Hippocampal formation (tissue), 2 donors: ENCODE measurements at places on chromosomes 7 and 10.

- DNase-seq: no peak
These were observed 1.3 kb downstream of the ELN start for GRCh38 chr7:74029089-74029785.

GRCh38 chr7:7889791-7890568, 78.6 kb upstream of the GLCCI1 start:
- no peak for DNase-seq

GRCh38 chr7:139034336-139034735, 1.5 kb downstream of the ZC3HAV1L start:
- no peak for DNase-seq

DNA sequence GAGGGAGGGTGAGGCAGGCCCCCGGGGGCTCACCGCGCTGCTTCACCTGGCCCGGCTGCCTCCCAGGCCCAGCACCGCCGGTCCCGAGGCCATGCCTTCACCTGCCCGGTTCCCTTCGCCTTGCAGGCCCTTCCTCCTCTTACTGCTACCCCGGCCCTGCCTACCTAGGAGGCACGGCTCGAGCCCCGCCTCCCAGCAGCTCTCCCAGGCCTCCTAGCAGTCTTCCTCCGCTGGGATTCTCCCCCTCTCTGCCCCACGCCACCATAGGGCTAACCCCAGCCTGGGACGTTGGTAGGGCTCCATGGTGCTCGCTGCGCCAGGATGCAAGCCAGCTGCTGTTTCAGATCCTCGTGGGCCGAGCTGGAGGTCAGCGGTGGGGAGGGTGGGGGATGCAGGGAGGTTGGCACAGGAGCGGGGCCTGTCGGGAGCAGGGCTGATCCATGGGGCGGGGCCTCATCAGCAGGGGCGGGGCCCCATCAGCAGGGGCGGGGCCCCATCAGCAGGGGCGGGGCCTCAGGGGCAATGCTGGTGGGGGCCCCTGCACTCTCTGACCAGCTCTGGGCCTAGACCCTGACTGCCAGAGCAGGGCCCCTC, 63.3 kb downstream of the RASGEF1A start:
- no peak for DNase-seq

DNA sequence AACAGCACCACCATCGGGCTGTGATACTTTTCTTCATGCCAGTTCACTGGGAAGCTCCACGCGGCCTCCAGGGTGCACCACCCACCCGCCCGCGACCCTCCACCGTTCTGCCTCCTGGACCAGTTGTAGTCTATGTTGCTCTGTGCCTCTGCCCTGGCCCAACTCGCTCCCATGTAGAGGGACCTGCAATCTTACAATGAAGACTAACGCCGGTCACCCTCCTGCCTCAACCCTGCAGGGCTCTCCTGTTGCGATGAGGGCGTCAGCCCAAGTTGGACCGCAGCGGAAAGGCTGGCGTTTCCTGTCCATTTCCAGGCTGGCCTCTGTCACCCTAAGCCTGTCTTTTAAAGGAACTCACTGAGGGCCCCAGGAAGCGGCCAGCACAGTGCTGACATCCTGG, 34.9 kb downstream of the IL15RA start:
- DNase-seq: no peak

DNA sequence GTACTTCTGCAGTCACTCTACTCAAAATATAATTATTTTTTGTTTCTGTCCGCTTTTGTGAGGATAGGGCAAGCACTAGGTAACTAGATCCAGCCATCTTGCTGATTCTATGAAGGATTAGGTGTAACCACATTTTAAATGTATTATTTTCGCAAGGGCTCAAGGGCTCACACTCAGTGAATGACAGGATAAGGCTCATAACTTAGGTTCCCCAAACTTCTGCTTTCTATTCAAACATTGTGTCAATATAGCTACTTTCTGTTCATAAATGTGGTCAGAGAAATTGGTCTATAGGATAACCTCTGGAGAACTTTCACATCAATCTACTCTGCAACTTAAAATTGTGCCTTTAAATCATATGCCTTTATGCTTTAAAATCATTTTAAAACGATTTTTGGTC, 1141.2 kb downstream of the SORCS1 start:
- no peak for DNase-seq

DNA sequence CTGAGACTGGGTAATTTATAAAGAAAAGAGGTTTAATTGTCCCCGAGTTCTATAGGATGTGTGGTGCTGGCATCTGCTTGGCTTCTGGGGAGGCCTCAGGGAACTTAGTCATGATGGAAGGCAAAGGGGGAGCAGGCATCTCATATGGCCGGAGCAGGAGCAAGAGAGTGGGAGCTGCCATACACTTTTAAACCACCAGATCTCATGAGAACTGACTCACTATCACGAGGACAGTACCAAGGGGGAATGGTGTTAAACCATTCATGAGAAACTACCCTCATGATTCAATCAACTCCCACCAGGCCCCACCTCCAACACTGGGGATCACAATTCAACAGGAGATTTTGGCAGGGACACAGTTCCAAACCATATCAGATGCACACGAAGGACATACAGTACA, 199.9 kb upstream of the DPP6 start:
- no peak for DNase-seq

GRCh38 chr7:26375726-26376174, 84.1 kb downstream of the SNX10 start:
- DNase-seq: no peak

DNA sequence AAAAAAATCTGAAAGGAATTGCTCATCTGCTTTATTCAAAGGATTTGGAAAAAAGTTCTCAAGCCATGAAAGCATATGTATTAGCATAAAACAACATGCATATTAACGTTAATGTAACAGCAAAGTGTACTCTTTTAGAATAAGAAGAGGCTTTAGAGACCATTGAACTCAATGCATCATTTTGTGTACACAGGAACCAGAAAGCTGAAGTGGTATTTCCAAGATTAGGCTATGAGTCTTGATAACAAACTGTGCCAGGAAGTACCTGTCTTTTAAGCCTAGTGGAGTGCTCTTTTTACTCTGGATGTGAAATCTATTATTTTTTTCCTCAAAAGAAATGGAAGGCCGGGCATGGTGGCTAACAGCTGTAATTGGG, 164.2 kb downstream of the THSD7A start:
- no peak for DNase-seq

DNA sequence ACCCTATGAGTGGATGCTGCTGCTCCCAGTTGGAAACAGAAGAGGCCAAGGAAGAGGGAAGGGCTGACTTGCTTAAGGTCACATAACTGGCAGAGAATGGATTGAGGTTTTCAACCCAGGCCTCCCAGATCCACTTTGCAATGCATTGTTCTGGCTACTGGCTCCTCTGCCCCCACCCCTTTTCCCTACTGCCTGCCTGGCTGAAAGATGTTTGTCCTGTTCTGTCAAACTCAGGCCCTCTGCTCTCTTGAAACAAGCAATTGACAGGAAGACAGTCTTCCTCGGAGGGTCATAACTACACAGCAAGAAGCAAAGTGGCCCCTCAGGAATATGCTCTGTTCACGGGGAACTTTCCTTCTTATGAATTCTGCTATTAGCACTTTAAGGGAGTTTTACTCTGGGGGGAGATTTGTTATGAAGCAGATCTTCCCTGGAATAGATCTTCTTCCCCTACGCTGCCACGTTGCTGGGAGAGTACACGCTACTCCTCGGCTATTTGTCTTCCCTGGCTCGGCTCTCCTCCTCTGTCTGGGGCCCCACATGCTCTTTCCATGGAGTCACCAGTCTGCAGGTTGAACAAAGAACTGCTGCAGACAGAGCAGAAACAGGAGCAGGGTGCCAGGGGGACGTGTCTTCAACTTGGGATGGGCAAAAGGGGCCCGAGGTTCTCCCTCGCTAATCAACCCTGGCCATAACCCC, 436.1 kb downstream of the TYW1 start:
- DNase-seq: no peak

- no peak for DNase-seq
These were observed 104.7 kb downstream of the ICA1 start for GRCh38 chr7:8157296-8157695.

DNA sequence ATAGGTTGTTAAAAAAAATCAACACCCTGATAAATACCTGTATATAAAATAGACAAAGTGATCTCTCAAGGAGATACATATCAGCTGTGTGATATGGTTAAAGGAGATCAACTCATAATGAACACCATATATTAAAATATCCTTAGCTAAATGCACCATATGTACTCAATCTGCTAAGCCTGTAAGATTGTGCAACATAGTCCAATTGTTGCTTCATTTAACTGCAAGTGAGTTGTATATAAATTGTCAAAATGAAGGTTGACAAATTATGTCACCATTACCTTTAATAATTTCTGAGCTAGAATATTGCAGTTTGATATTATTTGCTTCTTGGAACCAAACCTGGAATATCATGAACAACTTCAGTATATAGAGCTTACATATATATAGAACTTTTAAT, 283.7 kb downstream of the MALRD1 start:
- DNase-seq: no peak

DNA sequence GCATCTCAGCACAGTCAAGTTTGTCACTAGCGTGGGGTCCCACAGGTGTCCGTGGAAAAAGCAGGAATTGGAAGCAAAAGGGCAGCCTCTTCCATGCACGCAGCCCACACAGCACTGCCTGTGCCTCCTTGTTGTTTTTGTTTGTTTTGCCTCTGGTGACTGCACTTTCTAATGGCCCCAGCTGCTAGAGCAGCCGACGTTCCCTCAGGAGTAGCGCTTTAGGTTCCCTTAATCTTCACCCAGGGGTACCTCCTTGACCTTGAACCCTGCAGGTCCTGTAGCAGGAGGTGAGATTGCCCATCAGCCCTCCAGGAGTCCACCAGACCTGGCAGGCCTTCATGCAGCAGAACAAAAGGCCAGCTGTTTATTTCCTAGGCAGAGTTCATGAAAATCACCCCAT, 210.1 kb downstream of the CACNB2 start:
- no peak for DNase-seq

DNA sequence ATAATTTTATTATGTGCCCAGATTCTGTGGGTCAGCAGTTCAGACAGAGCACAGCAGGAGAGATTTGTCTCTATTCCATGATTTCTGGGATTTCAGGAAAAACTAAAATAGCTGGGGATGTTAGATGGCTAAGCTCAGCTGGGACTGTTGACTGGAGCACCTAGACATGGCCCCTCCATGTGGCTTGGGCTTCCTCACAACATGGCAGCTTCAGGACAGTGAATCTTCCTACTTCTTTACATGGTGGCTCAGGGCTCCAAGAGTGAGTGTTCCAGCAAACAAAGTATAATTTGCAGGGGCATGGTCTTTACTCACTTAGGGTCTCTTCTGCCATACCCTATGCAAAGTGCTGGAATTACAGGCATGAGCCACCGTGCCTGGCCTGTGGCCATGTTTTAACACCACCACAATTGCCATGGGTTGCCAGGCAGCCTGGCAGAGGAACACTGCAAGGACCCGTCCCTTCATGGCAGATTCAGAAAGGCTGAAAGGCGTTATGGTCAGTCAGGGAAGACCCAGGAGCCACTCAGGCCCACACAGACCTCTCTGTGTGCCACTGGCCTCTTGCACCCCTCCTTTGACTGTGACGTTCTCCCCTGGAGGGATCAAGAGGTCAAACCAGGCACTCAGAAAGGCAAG, 50.8 kb upstream of the ZMIZ1 start:
- DNase-seq: no peak

DNA sequence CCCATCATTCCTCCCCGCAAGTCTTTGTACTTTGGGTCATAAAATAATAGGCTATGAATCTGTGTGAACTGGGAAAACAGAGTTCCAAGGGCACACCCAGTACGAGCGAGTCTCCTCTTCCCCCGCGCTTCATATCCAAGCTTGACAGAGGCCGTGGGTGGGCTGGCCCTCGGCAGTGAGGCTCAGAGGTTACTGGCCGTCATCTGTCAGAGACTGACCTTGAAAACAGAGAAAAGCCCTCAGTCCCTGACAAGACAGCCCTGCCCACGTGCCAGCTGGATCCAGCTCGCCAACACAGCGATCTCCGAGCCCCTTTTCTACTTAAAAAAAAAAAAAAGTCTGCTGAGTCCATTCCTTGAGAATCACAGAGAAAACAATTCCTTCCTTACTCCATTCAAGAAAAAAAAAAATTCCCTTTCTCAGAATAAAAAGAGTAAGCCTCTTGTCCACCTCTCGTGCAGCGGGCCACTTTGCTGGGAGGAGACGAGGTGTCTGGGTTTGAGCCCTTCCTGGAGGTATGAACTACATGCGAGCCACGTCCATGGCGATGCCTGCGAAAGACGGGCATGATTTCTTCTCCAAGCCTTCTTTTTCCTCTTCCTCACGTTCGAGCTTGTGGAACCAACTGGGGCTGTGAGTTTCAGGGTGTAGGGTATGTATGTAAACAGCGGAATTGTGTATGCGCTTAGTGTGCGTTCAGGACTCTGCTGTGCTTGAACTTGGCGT, 744 bp upstream of the BICC1 start:
- DNase-seq: no peak

DNA sequence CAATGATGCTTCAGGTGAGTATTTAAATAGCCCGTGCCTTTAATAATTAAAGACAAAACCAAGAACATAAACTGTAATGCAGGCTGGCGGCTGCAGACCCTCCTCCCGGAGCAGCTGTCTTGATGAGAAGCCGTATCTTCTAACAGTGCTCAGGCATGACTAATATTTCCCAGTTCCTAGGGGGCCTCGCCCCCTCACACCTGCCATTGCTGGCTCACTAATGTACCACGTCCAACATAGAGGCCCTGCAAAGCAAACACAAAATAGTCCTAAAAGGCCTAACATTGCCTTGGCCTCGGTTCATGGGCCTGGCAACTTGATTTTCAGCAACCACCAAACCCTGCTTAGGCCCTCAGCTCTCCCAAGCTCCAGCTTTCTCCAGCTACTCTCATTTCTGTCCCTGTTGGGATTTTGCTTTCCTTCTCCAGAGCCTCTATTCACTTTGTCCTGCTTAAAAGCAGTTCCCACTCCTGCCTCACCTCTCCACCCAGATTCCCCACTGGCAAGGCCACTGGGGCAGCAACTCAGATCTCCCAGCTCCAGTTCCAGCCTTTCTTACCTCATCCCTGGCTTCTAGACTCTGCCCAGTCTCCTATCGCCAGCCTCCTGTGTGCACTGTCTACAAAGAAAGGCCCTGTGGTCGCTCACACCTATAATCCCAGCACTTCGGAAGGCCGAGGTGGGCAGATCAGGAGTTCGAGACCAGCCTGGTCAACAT, 16.2 kb downstream of the SORBS1 start:
- DNase-seq: no peak

GRCh38 chr10:70715853-70716795, 43.8 kb downstream of the ADAMTS14 start:
- no peak for DNase-seq

DNA sequence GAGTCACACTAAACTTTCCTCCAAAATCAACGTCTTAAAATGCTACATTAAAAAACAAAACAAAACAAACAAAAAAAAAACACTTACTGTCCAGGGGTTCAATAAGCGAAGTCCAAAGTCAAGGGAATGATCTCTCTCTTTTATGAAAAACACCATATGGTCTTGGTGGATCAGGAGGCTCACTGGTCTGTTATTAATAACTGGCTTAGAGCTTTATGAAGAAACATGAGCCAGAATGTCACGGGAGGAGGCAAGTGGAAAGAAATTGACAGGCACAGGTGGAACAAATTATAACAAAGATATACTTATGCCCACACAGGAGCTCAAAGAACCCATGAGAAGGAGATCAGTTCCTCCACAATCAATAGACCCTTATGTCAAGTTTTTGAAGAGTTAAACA, at the start of gene MRLN:
TSS of gene MRLN (minus strand) at position 189 of the 400 bp plus-strand sequence.
- DNase-seq: no peak

- DNase-seq: no peak
These were observed 158.0 kb downstream of the CAMK1D start for GRCh38 chr10:12507165-12507850.
